CD4-positive, alpha-beta T cell treated with Interleukin-12 subunit alpha and Interleukin-12 subunit beta, for 1 hour (primary cell): ENCODE measurements at places on chromosomes 4 and X.

- DNase-seq: no peak
Measured at GRCh38 chr4:12689457-12689856, 794.7 kb downstream of the RAB28 start.

DNA sequence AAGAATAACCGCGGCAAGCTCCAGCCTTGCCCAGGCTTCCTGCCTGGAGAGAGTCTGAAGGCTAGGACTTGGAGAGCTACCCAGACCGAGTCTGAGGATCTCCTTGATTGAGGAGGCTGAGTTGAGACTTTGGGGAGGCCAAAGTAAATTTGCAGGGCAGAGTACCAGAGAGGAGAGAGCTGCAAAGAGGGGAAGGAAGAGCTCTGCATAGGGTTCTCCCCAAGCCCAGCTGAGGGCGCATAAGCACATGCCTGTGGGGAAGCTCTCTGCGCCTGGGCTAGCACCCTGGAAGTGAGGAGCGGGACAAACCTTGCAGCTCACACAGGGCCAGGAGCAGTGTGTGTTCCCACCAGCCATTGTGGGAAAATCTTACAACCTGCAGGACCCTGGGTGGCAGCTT is 56.1 kb downstream of the FAM193A start:
- DNase-seq: no peak

DNA sequence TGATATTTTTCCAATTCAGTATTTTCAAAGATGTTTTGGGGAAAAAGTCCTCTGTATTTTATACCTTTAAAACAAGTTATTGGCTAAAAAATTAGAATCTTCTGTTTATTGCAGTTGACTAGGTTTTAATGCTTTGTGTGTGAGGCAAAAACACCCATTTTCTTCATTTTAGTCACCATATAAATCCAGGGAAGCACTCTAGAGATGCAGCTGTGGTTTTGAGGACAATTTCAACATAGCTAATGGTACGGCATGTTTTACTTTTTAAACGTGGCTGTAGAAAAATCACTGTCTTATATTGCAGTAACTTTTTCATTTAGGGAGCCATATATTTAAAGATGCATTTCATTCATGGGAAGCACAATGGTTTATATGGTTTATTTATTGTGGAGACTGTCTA is 129.1 kb upstream of the PITX2 start:
- DNase-seq: no peak

- DNase-seq: no peak
Measured at GRCh38 chrX:46209768-46210167, 335.5 kb downstream of the ZNF674 start.

- no peak for DNase-seq
Measured at GRCh38 chr4:10296730-10297129, 160.5 kb downstream of the ZNF518B start.

DNA sequence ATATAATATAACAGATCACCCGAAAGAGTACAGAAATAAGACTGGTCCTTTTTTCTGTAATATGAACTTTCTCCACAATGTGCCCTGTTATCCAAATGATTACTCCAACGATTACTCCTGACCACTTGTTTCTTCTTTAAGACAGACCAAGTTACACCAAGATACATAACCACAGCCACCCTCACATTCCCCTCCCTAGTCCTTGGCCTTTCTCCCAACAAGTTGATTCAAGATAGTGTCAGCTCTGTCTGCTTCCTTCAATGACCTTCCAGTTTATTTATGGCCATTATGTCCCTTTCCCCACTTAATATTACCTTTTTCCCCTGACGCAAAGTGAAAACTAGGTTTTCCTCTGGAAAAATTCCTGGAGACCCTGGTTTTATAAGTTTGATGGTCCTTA is 397.2 kb downstream of the FAM47B start:
- no peak for DNase-seq

GRCh38 chr4:140861359-140862176 is 105.4 kb upstream of the TBC1D9 start:
- peak; percentile 47 for DNase-seq

- DNase-seq: no peak
Measured at GRCh38 chr4:139599076-139599475, 43.1 kb upstream of the SETD7 start.

DNA sequence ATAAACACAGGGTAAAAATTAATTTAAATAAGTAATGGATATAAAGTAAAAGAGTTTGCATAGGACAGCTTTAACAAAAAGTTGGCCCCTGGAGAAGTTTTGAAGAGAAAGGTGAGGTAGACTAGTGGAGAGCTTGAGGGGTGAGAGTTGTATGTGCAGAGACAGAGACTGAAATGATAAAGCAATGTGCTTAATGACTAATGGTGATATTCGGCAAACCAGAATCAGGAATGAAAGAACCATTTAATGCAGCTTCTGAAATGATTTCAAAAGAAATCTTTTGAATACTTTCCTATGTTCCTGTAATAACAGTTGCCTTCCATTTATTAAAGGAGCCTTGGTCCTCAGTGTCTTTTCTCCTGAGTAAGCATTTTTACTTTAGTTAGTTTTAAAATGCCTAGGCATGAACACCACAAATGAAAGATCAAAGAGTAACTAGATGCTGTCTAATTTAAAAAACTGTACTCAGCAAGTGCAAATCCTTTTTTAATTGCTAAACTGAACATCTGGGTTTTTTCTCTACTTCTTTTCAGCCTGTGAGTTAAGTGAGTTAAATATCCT is 28.5 kb downstream of the CAMK2D start:
- no peak for DNase-seq

GRCh38 chr4:156475322-156475721 is 496.3 kb downstream of the PDGFC start:
- no peak for DNase-seq

DNA sequence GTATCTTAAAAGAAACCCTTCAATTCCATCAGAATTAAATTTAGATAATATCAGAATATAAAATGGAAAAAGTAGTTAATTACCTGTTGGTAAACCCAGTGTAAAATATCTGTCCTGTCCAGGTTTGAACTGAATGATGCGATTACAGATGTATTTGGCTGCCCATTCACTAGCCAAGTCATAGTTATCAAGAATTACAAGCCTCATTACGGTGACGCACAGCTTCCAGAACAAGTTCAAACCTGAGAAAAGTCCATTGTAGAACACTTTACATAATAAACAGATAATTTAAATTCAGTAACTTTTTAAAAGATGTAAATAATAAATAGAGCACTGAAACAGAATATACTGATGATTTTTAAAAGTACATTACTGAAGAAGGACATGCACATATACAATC is 4.4 kb downstream of the GNPDA2 start:
- DNase-seq: no peak

DNA sequence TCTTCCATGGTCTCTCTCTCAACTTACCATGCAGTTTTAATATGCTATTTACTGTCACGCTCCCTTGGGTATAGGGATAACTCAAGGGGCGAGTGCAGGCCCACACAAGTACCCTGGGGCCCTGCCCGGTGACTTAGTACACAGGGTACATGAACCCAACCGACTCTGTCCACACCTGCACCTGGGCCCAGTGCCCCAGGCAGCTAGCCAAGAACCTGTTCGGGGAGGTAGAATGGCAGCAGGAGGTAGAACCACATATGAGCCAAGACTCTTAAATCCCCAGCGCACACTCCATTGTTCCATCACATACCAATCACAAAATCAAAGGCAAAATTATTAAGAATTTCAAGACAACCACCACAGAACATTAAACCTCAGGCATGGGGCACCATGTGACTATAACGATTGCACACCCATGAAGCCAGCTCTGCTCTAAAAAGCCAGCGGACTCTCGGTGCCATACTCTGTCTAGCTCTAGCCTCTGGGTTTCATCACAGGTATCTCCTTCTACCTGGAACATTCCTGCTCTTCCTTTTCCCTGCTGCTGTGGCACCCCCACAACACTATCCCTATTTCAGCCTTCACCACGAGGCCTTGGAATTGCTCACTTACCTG is 14.6 kb downstream of the PHF8 start:
- DNase-seq: no peak

DNA sequence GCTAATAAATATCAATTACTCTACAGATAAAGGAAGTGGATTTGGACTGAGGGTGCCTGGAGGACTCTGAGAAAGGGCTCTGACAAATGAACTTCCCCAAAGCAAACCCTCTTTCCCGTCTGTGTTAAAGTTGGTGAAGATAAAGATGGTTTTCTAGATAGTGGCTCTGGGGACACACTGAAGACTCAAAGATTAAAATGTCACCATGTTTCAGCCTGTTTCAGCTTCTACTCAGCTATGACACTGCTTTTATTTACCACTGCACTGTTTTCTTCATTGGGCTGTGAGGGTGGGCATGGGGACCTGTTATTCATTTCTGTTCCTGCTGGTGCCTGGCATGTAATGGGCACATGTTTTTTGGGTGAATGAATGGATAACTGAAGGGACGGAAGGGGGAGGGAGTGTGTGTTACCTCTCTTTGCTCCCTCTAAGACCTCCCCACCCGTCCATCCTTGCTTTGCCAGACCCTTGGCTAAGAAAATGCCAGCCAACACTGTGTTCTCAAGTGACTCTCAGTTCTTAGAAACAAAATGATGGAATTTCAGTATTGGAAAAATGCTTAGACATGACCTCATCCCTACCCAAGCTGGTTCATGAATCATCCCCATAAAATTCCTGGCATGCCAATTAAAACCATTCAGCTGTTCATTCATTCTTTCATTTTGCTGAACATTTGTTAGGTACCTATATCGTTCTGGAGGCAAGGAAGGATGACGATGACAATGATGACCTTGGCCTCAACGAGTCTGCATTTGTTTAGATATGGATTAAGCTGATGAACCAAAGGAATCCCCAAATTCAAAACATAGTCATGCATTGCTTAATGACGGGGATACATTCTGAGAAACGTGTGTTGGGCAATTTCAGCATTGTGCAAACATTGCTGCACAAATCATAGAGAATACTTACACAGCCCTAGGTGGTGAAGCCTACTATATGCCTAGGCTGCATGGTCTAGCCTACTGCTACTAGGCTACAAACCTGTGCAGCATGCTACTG is 13.4 kb upstream of the STK32B start:
- no peak for DNase-seq

- DNase-seq: no peak
Measured at GRCh38 chrX:43702660-43703059, 46.6 kb downstream of the MAOA start.

DNA sequence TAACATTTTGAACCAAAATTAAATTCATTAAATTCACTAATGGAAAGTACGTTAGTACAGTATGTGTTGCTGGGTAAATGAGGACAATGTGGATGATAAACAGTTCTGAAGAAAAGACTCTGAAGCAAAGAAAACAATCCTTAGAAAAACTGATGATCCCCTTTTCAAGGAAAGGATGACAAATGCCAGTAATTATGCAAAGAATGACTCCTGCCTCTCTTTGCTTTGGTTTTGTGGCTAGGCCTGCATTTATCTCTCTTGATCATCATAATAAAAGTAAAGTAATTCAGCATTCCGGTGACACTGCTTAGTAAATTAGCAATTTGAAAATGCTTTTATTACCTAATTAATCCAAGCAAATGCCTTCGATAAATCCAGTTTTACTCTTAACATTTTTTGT is 652.2 kb upstream of the DIPK2B start:
- DNase-seq: no peak

DNA sequence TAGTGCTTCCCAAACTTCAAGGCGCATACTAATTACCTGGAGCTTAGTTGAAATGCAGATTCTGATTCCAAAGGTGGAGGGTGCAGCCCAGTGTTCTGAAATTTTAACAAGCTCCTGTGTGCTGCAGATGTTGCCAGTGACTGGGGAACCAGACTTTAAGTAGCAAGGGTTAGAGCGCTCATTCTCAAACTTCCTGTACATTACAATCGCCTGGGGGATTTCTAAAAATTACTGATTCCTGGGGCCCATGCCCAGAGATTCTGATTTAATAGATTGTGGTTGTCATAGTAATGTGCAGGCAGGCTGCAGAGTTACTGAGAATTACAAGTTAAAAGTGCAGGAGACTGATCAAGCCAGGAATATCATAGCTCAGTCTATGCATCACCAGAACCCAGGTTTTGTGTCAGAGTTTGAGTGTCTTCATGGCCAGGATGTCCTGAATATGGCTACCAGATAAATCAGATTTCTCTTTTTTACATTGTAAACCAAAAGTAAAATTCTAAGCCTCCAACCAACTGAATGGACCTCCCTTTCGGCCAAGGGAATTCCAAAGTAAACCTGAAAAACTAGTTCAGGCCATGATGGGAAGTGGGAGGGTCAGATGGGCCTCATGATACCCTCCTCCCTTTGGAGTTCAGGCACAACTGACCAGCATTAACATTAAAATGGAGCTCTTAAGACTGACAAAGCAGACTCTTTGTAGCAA is 121.6 kb downstream of the ATXN3L start:
- DNase-seq: no peak

DNA sequence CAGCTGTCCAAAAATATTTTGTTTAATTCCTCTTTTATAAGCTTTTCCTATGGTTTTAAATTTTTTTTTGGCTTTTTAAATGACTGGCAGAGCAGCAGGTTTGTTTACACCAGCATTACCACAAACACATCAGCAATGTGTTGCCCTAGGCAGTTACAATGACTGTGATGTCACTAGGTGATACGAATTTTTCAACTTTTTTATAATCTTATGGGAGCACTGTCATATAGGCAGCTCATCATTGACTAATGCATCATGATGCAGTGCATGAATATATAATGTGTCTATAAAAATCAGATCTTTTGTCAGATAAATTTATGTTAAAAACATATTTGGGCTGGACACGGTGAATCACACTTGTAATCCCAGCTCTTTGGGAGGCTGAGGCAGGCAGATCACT is 231.6 kb upstream of the SLIT2 start:
- no peak for DNase-seq

DNA sequence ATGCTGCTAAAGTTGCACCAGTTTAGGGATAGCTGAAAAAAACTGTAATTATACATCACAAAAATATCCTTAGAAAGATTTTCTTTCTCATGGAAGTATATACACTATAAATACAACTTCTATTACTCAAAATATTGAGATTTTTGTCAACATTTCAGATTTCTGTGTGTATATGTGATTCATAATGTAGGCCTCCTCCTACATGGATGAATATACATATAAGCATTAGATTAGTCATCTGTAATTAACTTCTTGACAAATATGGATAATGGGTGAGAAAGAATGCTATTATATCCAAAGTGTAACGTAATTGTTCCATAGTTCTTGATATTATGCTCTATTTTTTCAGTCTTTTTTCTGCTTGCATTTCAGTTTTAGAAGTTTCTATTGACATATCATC is 124.9 kb downstream of the CBLL2 start:
- DNase-seq: no peak

DNA sequence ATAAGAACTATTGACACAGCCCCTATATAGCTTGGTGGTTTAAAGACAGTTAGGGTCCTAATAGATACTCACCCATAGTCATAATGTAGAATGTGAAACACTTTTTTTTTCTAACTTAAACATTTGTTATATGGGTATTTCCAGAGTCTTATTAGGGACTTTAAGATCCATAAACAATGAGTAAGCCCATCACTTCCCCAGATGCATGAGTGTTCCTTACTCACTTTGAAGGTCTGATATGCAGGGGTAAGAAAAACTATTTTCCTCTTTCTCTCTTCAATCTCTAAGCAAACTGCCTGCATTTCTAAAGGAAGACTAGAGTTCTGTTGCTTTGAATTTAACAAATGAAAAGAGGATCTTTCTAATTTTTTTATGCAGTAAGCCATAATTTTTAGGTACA is 443.6 kb upstream of the PITX2 start:
- no peak for DNase-seq
